ENCODE measurements at places on chromosomes 3 and 15.

- no peak for DNase-seq
Observed at GRCh38 chr3:16912400-16913263, 27.9 kb downstream of the PLCL2 start.

DNA sequence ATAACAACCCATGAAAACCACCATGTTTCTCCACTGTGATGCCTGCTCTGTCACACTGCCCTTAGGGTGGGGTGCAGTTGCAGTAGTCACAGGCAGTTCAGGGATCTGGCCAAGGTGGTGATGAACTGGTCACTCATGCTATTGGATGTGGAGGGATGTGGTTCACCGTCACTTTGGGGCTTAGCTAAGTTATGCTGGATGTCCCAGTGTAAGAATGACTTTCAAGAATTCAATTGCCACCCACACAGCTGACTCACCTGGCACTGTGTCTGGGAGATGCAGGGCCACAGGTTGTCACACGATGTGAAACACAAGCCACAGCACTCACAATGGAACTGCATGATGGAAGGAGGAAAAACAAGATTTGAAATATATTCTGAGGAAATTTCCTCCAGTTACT lies 146.1 kb upstream of the CTNNB1 start:
- DNase-seq = peak; percentile 5

DNA sequence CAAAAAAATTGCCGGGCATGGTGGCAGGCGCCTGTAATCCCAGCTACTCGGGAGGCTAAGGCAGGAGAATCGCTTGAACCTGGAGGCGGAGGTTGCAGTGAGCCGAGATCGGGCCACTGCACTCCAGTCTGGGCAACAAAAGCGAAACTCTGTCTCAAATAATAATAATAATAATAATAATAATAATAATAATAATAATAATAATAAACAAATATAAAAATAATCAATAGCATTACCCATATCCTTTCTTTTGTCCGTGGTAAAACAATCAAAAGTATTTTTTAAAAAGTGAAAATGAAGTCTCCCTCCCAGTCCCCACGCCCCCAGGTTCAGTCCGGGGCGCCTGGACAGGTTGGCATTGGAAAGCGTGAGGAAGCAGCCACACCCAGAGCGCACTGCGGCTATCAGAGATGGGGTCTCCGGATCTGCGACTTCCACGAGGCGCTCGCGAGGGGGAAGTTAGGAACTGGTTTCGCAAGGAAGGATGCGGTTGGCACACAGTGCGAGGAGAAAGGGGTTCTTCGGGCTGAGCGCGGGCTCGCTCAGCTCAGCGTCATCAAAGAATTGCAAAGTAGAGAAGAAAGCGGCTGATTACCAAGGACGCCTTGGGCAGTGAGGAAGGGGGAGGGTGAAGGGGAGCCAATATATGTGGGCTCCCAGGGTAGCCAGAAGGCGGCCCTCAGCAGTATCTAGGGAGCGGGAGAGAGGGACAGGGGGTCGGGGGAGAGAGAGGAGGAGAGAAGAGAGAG lies 69.5 kb upstream of the EPHB3 start:
- DNase-seq = no peak

- no peak for DNase-seq
Observed at GRCh38 chr15:58684036-58684710, 65.3 kb downstream of the ADAM10 start.

- no peak for DNase-seq
Observed at GRCh38 chr3:25384471-25384870, 43.6 kb upstream of the RARB start.

Data from activated CD4-positive, alpha-beta T cell treated with anti-CD3 and anti-CD28 coated beads, Interleukin-10, Interleukin-2, amounts not matched to agents 100 ng/mL and 50 ng/mL, durations not matched to agents 16 hours and 8 hours (primary cell).